Transverse colon (tissue), 4 donors: ENCODE measurements at places on chromosomes 3 and 15. TPM values are rescaled to one million over a fixed set of nuclear protein-coding genes. Genes with fewer than 3 reads are reported as not detected.

MME gene
- 0.82 TPM for total RNA-seq

DNA sequence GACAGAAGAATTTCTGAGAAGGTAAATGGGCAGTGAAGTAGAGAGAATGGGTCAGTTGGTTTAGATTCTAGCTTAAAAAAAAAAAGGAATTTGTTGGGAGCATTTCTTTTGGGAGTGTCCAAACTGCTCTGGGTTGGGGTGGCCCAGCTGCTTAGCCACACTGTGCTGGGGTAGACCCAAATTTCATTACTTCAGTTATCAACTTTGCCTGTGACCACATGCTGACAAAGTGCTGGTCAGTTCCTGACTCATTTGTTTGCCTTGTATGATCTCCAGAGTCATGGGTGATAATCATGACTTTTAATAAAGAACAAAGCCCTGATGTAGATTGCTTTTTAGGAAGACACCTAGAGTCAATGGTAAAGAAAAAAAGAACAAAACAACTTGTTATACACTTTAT lies 121.5 kb upstream of the FGF7 start:
- H3K27me3 ChIP-seq: no peaks in the 10 kb centered on the region
- H3K36me3 ChIP-seq: peaks cover 10% of the 10 kb centered on the region
- no peak overlapping the region for H3K27ac ChIP-seq

DNA sequence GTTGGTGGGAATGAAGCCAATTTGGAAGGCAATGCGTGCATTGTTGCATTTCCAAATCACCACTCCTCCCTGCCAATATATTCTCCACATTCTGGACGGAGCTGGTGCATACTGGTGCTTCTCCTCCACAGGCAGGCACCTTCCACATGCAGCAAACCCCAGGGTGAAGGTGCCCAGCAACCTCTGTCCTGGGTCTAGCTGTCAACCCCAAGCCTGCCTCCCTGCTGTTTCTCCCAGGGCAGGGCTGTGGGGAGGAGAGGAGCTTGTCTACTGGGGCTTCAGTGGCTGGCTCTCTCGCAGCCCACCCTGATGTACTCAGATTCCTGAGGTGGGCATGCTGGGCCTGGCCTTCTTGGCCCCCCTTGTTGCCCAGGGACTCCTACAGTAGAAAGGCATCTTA lies 20.1 kb downstream of the GASK1A start:
- peaks cover 16% of the 10 kb centered on the region for H3K4me1 ChIP-seq
- peak overlapping the region; percentile 78 for H3K27ac ChIP-seq
- H3K27me3 ChIP-seq: no peaks in the 10 kb centered on the region
- H3K36me3 ChIP-seq: no peaks in the 10 kb centered on the region

DNA sequence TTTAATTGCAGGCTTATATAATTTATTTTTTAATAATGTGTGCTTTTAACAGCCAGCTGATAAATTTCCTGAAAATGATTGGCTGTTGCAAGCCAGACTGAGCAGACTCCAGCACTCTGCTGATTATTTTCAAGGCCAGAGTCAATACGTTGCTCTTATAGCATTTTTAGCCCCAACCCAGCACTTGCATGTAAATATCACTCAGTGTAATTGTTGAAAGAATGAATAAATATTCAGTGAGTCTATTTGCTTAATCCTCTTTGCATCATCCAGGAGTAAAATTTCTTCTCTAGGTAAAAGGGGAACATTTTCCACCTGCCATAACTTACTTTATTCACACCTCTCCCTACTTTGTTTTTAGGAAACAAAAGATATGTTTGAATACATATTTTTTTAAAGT lies 2.9 kb downstream of the GABRR3 start:
- H3K27me3 ChIP-seq: peaks cover 16% of the 10 kb centered on the region
- H3K27ac ChIP-seq: no peak overlapping the region
- DNase-seq: no peak
- no peaks in the 10 kb centered on the region for H3K36me3 ChIP-seq

- H3K27me3 ChIP-seq: no peaks in the 10 kb centered on the region
- H3K36me3 ChIP-seq: no peaks in the 10 kb centered on the region
These were observed 299.3 kb downstream of the CLSTN2 start for GRCh38 chr3:140234256-140234655.

DNA sequence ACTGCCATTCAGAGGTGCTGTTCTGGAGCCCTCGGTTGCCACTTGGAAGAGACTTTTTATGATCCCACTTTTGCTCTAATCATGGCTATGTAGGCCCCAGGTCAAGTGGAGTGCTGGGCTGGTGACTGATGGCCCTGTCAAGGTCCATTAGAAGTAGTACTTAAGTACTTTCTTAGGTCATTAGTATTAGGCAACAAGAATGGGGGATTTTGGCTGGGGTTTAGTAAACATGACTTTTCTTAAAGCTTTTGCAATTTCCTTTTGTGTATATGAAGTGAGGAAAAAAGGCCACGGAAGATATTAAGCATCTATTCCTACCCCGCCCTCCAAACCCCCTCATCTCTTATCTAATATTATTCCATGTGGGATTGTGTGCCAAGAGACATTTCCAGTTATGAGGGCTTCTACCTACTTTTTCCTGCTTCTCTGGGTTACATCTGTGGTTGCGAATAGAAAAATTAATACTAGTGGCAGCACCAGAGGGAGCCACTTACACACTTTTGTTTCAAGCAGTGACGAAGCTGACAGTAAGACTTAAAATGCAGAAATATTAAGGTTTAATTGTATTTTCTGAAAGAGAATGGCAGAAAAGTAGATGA lies 13.9 kb downstream of the NLGN1 start:
- H3K4me1 ChIP-seq: peaks cover 6% of the 10 kb centered on the region
- H3K27me3 ChIP-seq: no peaks in the 10 kb centered on the region
- H3K27ac ChIP-seq: no peak overlapping the region
- H3K36me3 ChIP-seq: no peaks in the 10 kb centered on the region
- no peak for DNase-seq
- no peak overlapping the region for H3K4me3 ChIP-seq

SERINC4 gene
- total RNA-seq: not detected

GPR87 gene
- not detected for total RNA-seq

DLG1 gene
- total RNA-seq: 170 TPM

CHRNB4 gene
- total RNA-seq: not detected

ATP13A5 gene
- not detected for total RNA-seq

GRCh38 chr3:71051893-71052687 lies 531.4 kb downstream of the FOXP1 start:
- H3K4me3 ChIP-seq: no peak overlapping the region
- no peaks in the 10 kb centered on the region for H3K36me3 ChIP-seq
- H3K27ac ChIP-seq: peak overlapping the region; percentile 87
- no peaks in the 10 kb centered on the region for H3K27me3 ChIP-seq

CPNE4 gene
- 1.5 TPM for total RNA-seq

DNA sequence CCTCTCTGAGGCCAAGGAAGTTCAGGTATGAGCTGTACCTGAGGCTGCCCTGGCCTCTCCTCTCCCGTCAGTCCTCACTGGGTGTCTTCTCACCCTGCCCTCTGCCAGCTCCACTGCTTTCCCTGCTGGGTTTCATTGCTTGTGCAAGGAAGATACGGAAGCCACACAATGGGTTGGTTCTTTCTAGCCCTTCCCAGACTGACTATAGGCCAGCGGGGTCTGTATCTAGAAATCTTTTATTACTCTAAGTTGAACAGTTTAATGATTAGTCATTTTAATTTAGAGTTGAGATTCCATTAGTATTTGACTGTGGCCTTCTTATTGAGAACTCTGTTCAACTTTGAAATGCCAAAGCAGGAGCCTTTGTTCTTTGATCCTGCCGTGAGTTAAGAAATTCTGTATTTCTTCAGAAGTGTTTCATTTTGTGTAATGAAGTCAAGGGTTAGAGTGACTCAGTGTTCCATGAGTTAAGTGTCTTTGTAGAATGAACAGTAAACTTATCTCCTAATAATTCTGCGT lies 16.2 kb downstream of the C3orf62 start:
- no peak overlapping the region for H3K4me3 ChIP-seq
- no peak overlapping the region for H3K27ac ChIP-seq
- H3K36me3 ChIP-seq: no peaks in the 10 kb centered on the region
- DNase-seq: no peak

DNA sequence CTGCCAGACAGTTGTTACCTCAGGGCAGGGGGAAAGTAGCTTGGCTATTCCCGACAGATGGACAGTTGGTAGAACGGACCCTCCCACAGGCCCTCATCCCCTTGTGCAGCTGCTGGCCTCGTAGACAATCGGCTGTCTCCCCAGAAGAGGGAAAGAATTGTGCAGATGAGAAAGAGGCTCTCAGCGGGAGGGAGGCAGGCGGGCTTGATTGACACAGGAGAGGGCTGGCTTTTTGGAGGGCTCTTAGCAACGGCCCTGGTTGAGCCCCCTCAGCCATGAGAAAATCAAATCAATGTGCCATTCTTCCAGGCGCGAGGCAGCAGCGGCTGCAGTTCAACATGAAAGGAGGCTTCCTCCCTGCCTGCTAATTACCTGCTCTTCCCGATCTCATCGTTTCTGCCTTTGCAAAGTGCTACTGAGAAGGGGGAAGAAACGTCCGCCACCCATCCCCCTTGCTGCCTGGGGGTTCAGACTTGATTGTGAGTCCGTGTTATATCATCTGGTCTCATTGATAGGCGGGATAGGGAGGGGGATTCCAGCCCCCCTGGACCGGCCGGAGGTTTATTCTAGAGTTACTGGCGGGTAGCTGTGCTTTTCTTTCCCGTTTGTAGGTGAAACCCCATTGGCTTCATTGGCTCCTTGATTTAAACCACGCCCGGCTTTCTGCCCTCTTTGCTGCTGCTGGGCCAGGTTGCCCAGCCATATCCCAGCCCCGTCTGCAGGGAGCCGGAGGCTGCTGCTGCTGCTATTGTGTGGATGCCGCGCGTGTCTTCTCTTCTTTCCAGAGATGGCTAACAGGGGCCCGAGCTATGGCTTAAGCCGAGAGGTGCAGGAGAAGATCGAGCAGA lies at the start of gene TAGLN3:
Gene TAGLN3, plus strand, starts transcription at position 287 of the 848 bp plus-strand sequence. Its CDS starts 501 bp downstream, at position 788.
- DNase-seq: peak; percentile 26
- H3K27ac ChIP-seq: no peak within 1 kb of the TSS
- H3K36me3 ChIP-seq: no peaks in the 10 kb centered on the region
- H3K4me3 ChIP-seq: no peak within 1 kb of the TSS

DNA sequence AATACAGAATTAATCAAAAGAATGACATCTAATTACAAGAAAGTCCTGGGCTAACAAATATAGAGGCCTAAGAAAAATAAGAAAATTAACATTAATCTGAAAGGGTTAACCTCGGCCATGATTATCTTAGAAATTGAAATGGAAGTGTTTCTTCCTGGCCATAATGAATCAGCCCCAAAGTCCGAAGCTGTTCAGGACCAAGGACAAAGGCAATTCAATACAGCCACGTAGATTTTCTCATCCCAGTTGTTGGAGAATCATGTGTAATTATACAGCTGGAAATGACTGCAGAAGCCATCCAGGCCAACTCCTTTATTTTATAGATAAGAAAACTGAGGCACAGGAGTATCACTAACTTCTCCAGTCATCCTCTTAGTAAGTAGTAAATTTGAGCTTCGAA lies 38.0 kb upstream of the GBE1 start:
- H3K4me1 ChIP-seq: no peaks in the 10 kb centered on the region
- H3K4me3 ChIP-seq: no peak overlapping the region
- H3K36me3 ChIP-seq: no peaks in the 10 kb centered on the region
- DNase-seq: no peak
- H3K27me3 ChIP-seq: no peaks in the 10 kb centered on the region

- H3K4me3 ChIP-seq: no peak overlapping the region
- H3K27me3 ChIP-seq: no peaks in the 10 kb centered on the region
- DNase-seq: no peak
- no peaks in the 10 kb centered on the region for H3K36me3 ChIP-seq
These were observed 387.8 kb downstream of the LSAMP start for GRCh38 chr3:116057400-116058006.

DNA sequence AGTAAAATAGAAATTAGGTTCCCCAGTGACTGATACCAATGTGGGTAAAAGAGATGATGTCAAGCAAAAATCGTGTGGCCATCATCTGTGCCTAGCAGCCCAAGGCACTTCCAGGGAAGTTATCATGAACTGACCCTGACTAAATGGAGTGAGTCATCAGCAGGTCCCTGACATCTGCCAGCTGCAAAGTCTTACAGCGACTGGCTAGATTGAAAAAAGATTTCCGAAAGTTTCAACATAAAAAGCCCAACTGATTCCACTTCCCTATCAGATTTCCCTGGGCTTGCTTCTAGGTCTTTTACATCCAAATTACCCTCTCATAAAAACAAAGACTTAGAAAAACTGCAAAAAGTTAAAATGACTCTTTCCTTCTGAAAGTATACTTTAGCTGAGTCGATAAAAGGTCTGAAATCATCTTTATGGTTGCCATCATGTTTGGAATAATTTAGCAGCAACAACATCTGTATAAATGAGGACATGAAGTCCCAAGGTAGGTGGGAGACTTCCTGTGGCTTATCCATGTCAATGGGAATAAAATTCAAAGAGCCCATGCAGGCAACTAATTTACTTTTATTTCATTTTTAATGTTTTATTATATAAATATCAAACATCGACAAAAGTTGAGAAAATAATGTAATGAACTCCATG lies 342.8 kb downstream of the ERC2 start:
- no peaks in the 10 kb centered on the region for H3K27me3 ChIP-seq
- no peaks in the 10 kb centered on the region for H3K4me1 ChIP-seq
- DNase-seq: no peak
- H3K4me3 ChIP-seq: no peak overlapping the region
- H3K27ac ChIP-seq: no peak overlapping the region
- no peaks in the 10 kb centered on the region for H3K36me3 ChIP-seq

GRCh38 chr3:123290107-123290930 lies 88.6 kb downstream of the SEC22A start:
- H3K27me3 ChIP-seq: no peaks in the 10 kb centered on the region
- no peak overlapping the region for H3K4me3 ChIP-seq
- no peak for DNase-seq
- no peak overlapping the region for H3K27ac ChIP-seq

DNA sequence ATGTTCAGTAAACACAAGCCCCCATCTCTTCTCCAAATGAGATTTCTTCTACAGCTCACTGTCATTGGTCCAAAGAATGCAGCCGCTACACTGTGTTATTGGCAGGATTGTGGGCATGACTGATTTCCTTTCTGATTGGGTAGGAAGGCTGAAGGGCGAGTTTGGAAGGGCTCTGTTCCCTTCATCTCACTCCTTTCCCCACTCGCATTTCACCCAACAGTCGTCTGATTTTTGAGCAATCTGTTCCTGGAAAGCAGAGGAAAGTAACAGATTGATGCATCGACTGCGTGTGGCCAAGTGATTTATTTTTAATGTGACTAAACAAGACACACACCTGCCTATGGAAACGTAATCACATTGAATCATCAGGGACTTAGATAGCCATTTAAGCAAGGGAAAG lies 55.5 kb downstream of the NOX5 start:
- H3K27ac ChIP-seq: no peak overlapping the region
- H3K27me3 ChIP-seq: no peaks in the 10 kb centered on the region
- peaks cover 5% of the 10 kb centered on the region for H3K4me1 ChIP-seq
- DNase-seq: no peak
- H3K36me3 ChIP-seq: no peaks in the 10 kb centered on the region
